Activated CD4-positive, alpha-beta T cell treated with anti-CD3 and anti-CD28 coated beads for 36 hours (primary cell): ENCODE measurements at places on chromosomes 1 and 21.
A peak's percentile ranks its signal among the peaks of the same experiment; 100 is the strongest.

- no peak for DNase-seq
Measured at GRCh38 chr1:170076199-170076598, 1.7 kb upstream of the KIFAP3 start.

DNA sequence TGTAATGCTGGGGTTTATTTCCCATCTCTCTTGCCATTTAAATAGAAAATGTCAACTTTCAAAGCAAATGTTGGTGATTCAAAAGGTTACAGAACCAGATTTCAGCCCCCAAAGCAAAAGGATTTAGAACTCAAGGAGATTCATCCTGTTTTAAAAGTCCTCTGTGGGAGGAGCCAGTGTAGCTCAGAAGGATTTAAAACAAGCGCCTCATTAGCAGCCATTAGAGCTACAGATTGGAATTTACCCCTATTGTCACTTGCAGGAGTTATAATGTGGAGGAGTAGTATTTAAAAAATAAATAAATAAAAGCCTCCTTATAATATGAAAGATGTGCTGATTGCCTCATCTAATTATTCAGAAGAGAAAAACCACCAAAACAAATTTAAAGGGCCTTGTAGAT, 107.8 kb downstream of the LAMC2 start:
- no peak for DNase-seq

DNA sequence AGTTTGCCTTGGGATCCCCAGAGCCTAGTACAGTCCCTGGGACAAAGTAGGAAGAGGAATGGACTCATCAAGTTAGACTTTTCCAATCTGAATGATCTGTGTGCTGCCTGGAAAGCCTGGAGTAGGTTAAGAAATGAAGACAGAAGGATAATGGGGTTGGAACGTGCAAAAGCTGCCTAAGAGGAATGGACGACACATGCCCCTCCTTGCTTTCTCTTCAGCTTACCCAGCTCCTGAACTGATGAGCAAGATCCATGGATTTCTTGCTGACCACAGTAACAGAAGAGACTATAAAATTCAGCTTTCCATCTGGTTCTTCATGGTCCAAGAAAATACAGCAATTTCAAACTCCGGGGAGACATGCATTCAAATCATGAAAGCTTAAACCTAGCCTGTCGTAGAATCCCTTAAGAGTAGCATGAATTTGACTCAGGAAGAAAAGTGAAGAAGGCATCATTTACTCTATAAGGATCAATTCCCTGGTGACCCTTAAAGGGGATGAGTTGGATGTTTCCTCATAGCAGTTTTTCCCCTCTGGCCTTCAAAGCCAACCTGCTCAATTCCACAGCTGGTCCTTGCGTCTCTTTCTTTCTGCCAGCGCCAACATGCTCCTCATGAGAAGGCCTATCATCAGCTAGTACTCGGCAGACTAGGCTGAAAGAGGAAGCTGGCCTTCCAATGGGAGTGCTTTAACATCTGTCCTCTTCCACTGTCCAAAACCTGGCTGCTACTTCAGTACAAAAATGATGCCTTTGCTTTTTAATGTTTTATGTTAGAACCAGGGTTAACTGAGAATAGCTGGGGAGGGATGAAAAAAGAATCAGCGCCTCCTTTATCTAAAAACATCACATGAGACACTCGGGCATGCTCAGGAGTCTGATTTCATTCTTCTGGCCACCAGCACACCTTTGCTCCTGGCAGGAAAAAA, 5.7 kb upstream of the PEF1 start:
- no peak for DNase-seq

DNA sequence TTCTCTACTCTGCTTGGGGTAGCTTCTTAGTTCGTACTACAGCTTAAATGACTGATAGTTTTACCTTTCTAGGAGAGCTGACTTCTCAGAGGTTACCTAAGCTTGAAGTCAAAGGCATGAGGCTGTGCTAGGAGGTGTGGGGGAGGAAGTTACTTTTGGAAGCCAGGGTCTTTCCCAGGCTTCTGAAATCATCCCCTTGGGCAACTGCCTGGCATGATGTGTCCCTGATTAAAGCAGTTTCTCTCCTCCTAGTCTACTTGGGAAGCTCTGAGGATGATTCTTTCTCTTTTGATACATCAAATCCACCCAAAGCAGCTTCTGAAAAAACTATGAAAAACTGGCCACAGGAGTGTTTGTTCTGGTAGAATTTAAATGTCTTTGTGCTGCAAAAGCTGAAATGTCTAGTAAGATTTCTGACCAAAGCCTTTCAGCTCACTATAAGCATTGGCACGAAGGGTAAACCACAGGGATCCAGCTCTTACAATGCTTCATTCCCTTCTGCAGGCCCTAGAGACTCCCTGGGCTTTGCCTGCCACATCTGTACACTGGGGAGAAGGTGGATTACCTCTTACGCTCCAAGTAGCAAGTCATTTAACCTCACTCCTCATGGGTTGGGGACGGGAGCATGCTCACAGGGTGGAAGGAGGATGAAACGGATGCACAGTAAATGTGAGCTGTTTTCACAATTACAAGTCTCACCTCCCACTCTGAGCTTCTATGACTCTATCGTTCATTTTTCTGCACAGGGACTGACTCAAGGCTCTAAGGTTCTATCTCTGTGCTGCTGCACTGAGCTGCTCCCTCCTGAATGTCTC, 59.6 kb downstream of the RUNX1 start:
- peak; percentile 84 for DNase-seq

GRCh38 chr21:38773099-38774061, 32.3 kb upstream of the ETS2 start:
- peak; percentile 62 for DNase-seq

GRCh38 chr1:207835958-207836357, 75.0 kb downstream of the CD34 start:
- no peak for DNase-seq

- DNase-seq = peak; percentile 88
Measured at GRCh38 chr1:231040019-231040799, at the start of gene FAM89A. FAM89A (minus strand) TSS chr1:231040254; CDS start chr1:231040211, 43 bp downstream.

DNA sequence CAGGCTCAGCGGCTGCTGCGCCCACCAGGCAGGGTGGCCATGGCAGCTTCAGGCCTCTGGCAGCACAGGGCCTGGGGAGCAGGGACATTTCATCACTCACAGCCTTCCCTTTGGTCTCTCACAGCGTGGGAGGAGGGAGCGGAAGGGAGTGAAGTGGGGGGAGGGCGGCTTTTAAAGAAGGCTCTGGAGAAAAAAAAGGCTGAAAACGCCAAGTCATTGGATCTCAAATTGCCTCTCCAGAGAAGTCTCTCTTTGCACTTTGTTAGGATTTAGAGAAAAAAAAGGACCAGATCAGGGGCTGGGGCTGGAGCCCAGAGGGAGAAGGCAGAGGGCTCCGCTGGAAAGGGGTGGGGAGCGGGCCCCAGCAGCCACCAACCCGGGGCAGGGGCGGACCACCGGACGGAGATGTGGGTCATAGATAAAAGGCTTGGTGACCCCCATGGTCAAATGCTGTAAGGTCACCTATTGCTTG, 209.9 kb downstream of the GRIK3 start:
- no peak for DNase-seq

DNA sequence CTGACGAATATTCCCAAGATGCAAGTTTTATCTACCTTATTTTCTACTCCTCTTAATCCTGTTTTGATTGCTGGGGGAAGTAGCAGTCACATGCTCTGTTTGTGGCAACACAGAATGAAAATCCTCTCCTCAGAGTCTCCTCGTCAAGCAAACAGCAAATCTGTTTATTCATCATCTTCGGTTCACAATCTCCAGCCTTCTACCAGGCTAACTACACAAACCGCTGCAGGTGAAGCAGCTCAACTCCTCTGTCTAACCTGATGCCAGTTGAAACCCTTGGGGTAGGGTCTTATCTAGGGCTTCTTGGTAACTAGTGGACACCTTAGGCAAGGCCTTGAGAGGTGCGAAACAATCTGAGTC, 91.0 kb downstream of the SIPA1L2 start:
- DNase-seq = no peak

GRCh38 chr1:46369542-46370213, 24.4 kb upstream of the FAAH start:
- DNase-seq = no peak

- DNase-seq = no peak
Measured at GRCh38 chr1:58333511-58333910, 213.0 kb downstream of the OMA1 start.

GRCh38 chr21:38561205-38561604, 62.9 kb upstream of the ERG start:
- no peak for DNase-seq

DNA sequence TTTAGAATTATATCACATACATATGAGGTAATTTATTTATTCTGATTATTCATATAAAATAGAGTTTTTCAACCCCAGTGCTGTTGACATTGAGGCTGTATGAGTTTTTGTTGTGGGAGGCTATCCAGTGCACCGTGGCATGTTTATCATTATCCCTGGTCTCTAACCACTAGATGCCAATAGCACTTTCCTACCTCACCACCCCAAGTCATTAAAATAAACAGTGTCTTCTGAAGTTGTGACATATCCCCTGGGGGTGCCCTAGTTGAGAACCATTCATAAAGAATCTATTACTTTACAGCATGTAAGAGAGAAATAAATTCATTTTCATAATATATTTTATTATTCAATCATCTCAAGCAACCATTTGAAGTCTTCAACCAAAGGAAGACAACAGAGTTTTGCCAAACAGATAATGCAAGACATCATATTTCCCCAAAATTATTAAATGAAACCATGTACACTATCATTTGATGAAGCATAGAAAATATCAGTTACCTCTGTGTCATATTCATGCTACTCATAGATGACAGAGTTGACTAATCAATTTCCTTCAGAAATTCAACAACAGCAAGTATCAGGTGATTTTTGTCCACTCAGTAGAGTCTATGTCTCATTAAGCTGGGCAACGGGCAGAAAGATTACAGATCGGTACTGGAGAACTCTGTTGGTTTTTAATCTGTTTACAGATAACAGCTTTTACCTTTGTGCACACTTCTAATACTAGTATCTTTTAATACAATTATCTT, 39.5 kb upstream of the RGS1 start:
- DNase-seq = no peak

DNA sequence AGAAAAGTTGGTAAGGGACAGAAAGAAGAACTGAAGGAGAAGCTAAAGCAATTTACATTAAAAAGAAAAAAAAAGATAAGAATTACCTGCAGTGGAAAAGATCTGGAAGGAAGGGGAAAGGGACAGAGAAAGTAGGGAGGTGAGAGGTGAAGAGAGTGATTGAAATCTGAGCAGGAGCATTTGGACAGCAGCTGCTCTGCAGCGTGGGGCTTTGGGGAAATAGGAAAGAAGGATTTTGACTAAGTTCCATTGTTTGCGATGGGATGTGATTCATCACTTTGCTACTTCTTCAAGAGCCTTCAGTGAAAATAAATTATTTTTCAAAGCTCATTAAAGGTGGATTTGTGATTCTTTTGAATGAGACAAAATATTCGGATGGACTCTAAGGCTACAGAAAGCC, 26.1 kb upstream of the NMNAT2 start:
- DNase-seq = no peak

- DNase-seq = no peak
Measured at GRCh38 chr1:26731233-26731902, 35.6 kb downstream of the ARID1A start.
